Left cardiac atrium (tissue), 4 donors: ENCODE measurements at places on chromosomes 1 and 21.

DNA sequence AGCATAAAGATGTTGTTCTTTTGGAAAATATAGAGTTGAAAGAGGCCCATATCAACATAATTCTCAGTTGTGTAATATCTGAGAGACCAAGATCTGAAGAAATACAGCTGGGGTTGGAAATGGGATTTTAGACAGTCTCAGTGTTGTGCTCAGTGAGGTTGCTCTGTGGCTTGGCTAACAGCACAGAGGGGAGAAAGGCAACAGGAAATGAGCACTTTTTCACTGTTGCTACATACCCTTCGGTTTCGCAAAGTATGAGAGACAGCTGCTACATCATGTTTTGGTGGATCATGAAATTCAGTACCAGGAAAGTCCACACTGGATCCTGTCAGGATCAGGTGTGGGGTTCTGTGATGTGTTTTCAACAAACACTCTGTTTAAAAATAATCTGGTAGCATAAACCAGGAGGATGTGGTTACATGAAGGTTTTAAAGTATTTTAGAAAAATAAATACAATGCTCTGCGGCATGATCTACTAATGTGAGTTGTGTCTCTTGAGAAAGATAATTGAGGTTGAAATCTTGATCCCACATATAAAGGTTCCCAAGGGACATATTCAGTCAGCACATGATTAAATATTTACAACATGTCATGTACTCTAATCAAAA is 7.0 kb upstream of the GPR88 start:
- no peak for DNase-seq

DNA sequence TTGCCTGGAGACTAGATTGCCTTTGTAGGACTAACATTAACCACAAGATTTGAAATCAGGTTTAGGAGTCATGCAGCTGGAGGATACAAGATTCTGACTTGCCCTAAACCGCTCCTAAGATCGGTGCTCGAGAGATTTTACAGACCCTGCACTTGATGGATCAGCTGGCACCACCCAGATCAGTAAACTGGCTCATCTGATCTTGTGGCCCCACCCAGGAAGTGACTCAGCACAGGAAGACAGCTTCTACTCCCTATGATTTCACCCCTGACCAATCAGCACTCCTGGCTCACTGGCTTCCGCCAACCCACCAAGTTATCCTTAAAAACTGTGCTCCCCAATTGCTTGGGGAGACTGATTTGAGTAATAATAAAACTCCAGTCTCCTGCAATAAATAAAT is 876 bp upstream of the CATSPERE start:
- DNase-seq = peak; percentile 38

DNA sequence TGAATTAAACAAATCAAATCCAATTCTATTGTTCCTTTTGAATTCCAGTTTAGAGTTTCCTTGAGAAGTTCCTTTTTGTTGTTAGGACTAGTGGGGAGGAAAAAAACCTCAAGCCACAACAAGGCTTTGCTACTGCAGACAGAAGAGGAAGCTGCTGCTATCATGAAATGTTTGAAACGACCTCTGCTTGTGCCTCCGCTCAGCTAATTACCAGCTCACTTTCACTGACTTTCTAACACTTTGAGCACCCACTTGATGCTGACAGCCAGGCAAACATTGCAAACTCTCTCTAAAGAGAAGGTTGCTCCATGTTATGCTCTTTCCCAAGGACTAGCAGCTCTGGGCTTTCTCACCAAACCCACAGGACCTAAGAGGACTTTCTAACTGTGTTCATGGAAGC is 203.9 kb upstream of the PROX1 start:
- no peak for DNase-seq

DNA sequence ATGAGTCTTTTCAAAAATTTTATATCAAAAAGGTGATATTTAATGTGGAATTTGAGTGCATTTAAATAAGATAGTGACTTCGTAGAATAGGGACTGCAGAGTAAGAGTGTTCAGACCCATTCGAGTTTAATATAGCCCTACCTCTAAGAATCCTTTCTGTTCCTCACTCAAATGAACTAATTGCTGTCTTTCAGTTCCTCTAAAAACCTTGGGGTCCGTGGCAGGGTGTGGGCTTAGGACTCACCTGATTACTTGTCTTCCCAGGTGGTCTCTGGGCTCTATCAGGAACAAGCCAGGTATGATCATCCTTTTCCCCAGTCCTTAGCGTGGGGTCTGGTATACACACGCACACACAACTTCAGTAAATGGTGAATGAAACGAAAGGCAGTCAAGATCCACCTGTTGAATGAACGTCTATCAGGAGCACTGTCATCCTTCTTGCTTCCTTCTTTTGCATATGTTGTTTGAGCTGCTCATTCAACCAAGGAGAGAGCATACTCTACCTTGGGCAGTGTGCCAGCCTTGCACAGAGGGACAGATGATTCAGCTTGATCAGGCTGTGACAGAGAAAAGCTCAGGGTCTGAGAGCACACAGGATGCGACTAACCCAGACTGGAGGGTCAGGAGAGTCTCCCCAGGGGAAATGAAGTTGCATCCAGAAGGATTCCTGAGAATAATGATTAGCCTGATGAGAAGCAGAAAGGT is 1.2 kb upstream of the RNF11 start:
- peak; percentile 70 for DNase-seq

DNA sequence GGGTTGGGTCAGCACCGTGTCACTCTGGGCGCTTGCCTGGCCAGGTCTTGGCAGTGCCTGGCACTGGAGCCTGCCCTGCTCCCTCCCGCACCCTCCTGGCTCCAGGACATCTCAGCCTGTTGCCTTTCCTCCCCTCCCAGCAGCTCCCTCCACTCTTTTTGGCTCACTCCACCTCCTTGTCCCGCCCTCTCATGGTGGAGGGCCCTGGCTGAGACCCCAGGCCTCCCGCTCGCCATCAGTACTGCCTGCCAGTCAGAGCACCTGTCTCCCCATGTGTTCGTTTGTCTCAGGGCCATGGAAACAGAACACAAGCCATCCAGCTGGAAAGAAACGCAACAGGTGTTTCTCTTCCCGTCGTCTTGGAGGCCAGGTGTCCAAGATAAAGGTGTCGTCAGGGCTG is 61.0 kb downstream of the B3GALT5 start:
- no peak for DNase-seq

DNA sequence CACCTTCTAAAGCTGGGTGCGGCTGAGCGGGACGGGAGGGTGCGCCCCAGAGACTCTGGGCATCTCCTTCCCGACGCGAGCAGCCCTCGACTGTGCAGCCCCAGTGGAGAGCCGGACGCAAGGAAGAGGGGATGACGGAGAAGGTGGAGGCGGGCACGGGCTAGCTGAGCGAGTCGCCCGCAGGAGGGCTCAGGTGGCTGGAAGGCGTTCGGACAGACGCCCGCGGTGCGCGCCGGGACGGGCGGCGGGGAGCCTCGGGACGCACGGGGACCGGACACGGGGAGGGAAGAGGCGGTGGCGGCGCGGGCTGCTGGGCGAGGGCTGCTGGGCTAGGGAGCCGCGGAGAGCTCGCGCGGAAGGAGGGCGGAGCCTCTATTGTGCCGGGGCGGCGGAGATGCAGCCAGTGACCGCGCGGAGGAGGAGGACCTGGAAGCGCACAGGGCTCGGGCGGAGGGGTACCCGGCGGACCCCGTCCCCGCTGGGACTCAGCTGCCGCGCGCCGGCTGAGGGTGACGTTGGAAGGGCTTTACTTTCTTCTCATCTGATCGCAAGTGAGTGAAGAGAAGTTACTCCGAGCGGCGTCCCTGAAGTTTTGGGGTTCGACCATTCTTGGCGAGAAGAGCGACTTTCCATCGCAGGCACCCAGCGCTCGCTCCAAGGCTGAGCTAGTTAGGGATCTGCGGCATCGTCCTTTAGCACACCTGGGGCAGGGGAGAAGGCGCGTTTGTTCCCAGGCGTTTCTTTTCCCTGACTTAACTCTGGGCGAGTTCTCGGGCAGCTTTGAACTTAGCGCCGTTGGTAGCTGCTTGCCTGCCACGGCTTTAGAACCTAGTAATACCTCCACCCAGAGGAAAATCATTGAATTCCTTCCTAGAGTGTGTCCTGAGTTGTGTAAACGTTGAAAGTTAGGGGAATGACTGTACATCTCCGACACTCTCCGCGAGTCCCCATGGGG is at the start of gene OLFML2B:
Gene OLFML2B (minus strand): TSS at position 323 of the 955 bp plus-strand sequence. CDS start 439 bp downstream, outside the sequence.
- peak; percentile 79 for DNase-seq

GRCh38 chr1:22426781-22427180 is 24.9 kb upstream of the ZBTB40 start:
- no peak for DNase-seq
